ENCODE measurements at places on chromosomes 4 and X.

DNA sequence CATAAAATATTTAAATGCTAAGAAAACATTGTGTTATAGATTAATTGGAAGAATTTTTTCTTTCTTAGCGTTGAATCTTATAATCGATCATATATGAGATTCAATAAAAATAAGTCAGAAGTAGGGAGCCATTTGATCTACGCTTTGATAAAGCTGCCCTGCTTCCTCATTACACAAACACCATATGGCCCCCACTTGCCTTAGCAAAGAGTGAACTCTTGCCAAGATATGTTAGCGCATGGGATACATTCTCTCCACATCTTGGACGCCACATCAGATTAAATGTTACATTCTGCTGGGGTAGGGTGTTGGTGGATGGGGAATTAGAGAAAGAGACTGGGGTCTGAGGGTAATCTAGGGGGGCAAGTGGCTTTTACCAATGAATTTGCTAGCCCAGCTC is 207.7 kb upstream of the MID1 start:
- DNase-seq = no peak

GRCh38 chrX:12058087-12058486 is 80.2 kb upstream of the FRMPD4 start:
- DNase-seq = no peak

DNA sequence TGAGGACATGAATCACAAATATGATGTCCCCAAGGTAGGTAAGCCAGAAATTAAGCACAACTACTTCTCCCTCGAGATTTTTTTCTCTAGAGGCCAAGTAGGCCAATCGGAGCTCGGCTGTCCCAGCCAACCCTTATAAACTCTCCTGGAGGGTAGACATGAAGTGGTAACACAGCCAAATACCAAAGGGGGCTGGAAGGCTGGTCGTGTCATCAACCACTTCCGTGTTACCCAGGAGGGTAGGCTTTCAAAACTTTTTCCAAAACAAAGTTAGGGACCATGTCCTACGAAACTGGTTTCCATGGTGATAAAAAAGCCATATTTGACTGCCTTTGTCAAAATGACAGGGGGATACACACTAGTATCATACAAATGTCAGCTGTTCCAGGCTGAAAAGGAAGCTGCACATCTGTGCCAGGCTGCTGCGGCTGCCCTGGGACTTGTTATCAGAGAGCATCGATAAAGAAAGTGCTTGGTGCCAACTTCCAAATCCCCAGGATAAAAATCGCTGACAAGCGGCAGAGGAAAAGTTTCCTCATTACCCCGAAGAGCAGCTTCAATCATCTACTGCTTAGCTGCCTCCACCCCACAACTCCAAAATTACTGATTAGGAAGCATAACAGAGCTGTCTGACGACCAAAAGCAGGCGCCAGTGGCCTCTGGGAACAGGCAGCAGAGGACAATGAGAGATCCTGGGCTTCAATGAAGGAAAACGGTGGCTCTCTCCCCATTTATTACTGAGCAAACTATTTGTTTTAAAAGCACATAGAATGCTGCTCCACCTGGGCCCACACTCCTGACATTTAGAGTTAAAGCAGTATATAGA is 20.8 kb downstream of the BCOR start:
- DNase-seq = no peak

DNA sequence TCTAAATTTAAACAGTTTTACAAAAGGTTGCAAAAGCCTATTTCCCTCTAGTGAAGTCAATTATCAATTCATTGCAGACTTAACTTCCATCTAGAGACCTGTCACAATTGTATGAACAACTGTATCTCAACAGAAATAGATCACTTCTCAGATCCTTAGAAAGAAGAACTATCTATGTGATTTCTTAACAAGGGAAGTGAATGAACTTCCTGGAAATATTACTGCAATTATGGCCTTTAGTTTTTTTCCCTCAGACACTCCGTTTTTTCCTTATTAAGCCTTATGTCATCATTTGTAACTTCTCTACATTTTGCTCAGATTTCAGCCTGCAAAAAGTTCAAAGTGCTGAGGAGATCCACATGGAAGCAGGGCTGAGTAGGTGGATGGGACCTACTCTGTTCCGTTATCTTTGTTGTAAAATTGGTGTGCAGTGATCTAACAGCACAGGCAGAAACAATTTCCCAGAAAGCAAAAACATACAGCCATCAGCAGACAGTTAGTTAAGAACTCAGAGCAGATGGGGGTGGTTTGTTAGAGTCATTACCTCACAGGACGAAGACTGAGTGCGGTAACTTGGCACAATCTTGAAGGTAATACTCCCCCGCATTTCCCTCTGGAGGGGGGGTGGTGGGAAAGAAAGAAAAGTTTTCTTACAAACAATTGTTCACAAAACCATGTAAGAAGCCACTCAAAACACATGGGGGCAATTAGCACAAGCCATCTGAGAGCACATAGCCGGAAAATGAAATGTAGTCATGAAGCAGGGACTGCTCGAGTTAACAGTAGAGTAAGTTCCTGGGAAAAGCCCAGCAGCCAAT is 112.3 kb downstream of the NYX start:
- no peak for DNase-seq

GRCh38 chr4:151663109-151663508 is 97.7 kb downstream of the GATB start:
- no peak for DNase-seq

DNA sequence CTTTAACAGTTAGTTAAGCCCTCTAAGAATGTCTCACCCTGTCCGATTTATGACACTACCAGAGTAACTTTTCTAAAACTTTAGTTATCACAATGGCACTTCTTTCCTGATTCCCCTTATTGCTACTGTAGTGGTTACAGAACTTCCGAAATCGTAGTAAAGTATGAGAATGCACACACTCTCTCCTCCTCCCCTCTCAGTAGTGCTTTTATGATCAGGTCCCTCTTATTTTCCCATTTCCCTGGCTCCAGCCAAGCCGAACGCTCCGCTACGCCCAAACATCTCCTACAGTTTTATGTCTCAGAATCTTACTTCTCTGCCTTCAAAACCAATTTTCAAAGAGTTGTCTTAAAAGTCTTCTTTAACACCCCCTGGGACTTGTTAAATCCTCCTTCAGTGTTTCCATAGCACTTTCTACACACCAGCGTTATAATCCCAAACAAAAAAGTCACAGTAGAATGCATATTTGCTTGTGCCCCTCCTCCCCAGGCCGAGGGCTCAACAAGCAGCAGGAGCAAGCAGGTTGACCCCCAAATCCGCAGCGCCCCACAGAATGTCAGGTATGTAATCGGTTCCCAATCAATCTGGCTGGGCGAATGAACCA is 671 bp downstream of the HPF1 start:
- DNase-seq = peak; percentile 5

GRCh38 chrX:154056770-154057241 is 37.1 kb upstream of the IRAK1 start:
- no peak for DNase-seq

GRCh38 chr4:15066140-15066539 is 63.9 kb downstream of the CPEB2 start:
- DNase-seq = no peak

DNA sequence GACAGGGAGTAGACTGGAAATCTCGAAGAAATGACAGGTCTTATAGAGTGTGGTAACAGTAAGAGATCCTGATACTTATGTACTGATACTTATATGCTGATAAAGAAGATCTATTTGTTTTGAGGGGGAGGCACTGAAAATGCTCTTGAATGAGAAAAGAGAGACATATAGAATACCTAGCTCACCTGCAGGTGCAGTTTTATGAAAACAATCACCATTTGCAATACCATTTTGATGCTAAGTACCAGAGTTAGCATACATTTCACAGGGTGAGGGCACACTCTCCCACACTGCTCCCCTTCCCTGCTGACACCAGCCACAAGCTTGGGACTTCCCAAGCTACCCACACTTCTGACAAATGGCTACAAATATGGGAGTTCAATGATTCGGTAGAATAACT is 1490.1 kb upstream of the IGFBP7 start:
- no peak for DNase-seq

- no peak for DNase-seq
Observed at GRCh38 chr4:83255584-83255983, 29.0 kb downstream of the COQ2 start.
